Activated CD4-positive, alpha-beta T cell treated with anti-CD3 and anti-CD28 coated beads, Interleukin-2, amount 50 U/mL, for 24 hours (primary cell): ENCODE measurements at places on chromosomes 12 and 14.

DNA sequence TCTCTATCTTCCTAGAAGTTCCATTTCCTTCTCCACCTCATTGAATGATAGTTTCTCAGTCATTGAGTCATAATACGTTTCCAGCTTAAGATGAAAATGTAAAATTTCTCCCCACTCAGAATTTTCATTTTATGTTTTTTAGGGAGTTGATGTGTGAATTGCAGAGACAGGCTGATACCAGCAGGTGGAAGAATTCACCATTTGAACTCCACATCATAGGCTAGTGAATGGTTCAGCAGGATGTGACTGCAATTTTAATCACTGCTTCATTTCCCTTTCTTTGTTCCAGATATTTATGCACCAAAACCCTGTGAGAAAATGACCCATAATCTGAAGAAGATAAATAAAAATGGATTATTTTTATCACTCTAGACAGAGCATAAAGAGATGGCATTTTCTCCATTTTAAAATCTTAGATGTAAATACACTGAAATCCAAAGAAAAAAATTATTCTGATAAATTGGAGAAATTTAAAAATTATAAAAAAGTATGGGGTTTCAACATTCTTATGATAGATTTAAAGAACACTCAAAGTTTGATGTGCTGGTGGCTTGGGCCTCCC lies 10.6 kb upstream of the PYGL start:
- no peak for DNase-seq

GRCh38 chr14:91354979-91355685 lies 62.5 kb downstream of the CCDC88C start:
- DNase-seq: no peak

- DNase-seq: no peak
Measured at GRCh38 chr14:76826122-76826521, at the start of gene LRRC74A. LRRC74A (plus strand) TSS chr14:76826408; CDS start chr14:76826698, 290 bp downstream.

DNA sequence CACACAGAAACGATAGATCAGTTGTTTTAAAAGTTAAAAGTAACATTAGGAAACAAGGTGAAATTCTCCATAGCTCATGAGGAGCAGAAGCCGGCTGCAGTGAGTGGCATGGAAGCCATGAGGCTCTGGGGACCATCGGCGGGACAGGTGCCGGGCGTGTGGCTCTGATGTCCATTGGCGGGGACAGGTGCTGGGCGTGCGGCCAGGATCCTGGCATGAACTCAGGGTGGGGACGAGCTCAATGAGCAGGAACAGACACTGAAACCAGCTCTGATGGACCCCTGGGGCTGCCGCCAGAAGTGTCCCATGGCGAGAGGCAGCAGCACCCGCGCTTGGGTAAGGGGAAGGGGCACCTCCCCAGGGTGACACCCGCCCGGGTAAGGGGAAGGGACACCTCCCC lies 75.1 kb downstream of the NOC4L start:
- DNase-seq: no peak

DNA sequence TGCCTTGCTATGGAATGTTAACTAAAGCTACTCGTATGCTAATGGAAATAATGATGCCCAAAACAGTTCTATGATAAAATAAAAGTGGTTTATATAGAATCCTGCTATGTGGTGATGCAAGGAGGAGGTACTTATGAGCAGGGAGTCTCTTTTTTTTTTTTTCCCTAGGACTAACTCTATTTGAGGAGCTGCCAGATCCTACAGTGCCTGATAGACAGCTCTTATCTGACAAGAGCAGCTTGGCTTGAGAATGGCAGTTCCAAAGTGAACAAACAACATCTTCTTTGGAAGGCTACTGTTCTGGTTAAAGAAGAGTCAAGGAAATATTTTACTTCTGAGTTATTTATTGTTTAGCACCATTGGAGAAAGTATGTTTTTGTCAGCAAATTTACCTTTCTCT lies 10.2 kb upstream of the ACSM4 start:
- DNase-seq: no peak

- DNase-seq: no peak
Measured at GRCh38 chr14:50790589-50790988, 40.4 kb downstream of the NIN start.

DNA sequence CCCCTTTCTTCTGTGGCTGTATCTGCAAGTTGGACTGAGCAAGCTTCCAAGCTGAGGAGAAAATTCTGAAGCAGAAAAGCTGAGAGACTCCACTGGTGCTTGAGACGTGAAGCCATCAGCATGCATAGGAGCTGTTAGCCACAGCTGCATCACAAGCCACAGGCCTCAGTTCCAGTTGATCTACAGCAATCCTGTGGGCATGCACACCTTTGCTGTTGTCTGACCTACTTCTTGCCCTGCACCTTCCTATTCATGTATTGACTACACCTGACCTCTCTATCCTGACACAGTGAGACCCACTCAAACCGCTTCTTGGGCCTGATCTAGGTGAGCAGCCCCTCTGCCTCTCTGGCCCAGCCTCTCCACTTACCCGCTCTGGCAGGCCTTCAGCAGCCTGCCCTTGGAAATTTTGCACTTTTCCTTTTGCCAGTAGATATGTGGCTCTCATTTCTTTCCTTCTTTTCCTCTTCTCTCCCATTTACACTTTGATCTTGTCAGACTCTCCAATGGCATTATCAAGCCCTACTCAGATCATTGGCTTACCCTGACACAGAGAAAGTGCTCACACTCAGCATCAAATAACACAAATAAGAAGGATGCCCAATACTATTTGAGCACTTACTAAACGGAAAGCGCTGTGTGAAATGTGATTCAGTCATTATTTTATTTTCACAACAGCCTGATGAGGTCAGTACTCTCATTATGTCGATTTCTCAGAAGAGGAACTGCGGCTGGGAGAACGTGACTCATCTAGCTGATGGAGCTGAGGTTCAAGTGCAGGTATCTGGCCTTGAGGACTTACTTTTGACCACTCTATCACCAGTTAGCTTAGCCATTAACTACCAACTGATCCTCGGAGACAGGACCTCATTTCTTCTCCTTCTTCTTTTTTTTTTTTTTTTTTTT lies 21.9 kb upstream of the PTGR2 start:
- DNase-seq: peak; percentile 11

GRCh38 chr12:51389302-51389999 lies 1.8 kb downstream of the GALNT6 start:
- no peak for DNase-seq

- no peak for DNase-seq
Measured at GRCh38 chr12:32312049-32312670, 87.2 kb upstream of the FGD4 start.

DNA sequence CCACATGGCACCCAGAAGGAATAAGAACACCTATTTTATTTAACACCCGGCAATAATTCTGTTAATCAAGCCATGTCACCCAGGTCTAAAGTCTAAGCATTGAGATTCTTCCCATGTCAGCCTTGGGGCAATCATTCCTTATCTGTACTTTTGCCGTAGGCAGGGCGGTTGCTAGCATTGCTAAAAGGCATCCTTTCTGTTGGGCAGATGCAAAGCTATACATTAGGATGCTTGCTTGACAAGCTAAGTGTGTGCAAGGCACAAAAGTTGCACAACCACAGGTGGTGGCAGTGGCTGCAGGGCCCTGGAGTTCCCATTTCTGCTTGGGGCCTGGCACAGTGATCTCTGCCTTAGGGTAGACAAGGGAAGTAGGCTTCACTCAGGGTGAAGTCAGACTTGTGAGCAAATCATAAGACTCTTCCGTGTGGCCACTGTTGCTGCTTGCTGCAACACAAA lies 12.5 kb upstream of the GALNT6 start:
- DNase-seq: no peak

DNA sequence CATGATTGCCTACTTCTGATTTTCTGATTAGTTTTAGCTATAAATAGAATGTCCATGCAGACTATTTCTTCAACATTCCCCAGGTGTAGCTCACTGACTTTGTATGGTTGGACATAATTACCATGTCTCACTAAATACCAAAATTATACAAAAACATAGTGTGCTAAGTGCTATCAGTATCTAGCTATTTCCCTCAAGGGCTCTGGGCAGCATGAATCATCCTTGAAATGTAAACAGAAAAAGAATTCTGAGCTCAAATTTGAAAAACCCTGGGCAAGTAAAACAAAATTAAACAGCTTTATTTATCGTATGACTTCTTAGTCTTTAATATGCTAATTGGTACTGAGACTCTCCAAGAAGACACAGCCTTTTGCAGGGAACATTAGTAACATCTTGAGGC lies 82.9 kb downstream of the SPATA7 start:
- no peak for DNase-seq

GRCh38 chr14:103871596-103872480 lies 24.5 kb upstream of the PPP1R13B start:
- peak; percentile 32 for DNase-seq

DNA sequence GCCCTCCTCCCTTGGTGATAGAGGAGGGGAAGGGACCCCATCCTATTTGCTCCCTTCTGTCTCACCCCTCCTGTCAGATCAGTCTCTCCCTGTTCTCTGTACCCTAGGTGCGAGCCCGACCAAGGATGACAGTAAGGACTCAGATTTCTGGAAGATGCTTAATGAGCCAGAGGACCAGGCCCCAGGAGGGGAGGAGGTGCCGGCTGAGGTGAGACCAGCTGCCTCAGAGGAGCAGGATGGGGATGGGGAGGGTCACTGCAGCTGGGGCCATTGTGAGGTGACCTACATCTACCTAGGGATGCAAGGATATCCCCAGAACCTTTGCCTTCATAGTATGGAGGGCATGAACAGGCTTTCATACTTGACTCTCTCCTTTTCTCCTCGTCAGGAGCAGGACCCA lies 22.2 kb downstream of the AGAP2 start:
- no peak for DNase-seq

DNA sequence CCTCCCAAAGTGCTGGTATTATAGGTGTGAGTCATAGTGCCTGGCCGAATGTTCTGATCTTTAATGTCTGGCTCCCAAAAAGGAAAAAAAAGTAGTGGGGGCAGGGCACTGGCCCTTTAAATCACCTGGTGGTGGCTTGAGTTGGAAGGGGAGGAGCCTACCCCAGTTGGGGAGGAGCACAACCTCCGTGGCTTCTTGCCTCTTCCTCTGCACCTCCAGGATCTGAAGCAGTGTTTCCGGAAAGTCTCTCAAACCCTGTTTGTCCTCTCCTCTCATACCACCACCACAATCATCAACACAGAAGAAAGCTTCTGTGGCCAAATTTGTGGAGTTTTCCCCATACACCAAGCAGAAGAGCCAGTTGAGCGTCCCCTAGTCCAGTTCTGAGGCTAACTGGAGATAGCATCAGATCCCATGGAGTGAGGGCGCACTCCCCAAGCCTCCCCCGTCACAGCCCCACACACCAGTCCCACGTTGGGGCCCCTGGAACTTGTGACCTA lies 24.3 kb upstream of the RCOR1 start:
- peak; percentile 43 for DNase-seq

DNA sequence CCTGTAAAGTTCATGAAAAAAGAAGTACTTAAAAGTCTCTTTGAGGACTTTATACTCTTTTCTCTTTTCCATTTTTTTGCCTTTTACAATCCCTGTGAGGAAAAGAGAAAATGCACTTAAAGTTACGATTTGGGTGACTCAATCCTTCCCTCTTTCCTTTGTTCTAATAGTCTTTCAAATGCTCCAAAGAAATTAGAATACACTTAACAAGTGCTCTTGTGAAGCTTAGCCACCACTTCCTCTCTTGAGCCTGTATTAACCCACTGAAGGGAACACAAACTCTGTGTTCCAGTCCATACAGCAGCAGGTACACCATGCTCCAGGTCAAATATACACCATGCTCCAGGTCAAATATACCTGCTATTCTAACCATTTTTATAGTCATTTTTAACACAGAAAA lies 581.1 kb upstream of the MGAT4C start:
- no peak for DNase-seq

DNA sequence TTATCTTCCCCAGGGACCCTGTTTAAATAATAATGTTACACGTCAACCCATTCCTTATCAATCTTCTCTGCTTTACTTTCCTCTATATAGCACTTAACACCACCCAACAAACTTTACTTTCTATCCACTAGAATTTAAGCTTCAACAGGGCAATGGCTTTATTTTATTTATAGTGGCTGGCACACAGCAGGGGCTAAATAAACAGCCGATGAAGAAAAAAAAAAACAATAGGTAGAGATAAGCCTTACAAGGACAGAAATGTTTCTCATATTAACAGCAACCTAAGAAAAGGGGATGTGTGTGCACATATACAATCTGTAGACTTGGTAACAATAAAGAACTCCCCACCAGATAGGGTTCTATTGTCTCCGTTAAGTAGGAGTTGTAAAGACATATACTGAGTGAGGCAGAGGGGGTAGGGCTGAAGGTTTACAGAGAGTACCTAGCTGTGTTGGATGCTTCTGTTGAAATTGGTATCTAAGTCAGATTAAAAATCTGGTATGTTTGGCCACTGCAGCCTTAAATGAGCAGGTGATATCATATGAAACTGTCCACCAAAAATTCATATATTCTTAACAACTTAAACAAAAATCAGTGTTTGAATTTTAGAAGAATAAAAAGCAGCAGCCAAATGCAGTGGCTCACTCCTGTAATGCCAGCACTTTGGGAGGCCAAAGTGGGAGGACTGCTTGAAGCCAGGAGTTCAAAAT lies 24.7 kb upstream of the AP4S1 start:
- DNase-seq: no peak

DNA sequence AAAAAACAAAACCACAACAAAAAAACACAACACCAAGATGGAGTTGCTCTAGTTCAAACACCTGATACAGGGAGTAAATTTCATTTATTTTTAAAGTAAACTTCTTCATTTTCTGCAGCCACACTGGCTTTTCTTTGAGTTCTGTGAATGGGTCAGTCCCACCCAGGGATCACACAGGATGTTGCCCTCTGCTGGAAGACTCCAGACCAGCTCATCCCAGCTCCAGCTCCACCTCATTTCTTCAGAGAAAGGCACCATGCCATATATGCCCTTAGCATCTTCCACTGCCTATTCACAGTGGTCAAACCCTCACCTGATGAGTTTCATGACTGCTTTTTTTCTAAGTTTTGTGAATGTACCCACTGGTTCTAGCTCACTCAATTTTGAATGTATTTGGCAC lies 8.0 kb downstream of the GLIPR1 start:
- no peak for DNase-seq

GRCh38 chr12:21647179-21647578 lies 10.5 kb downstream of the LDHB start:
- DNase-seq: no peak

- peak; percentile 4 for DNase-seq
Measured at GRCh38 chr14:74459289-74459946, 33.4 kb upstream of the SYNDIG1L start.

DNA sequence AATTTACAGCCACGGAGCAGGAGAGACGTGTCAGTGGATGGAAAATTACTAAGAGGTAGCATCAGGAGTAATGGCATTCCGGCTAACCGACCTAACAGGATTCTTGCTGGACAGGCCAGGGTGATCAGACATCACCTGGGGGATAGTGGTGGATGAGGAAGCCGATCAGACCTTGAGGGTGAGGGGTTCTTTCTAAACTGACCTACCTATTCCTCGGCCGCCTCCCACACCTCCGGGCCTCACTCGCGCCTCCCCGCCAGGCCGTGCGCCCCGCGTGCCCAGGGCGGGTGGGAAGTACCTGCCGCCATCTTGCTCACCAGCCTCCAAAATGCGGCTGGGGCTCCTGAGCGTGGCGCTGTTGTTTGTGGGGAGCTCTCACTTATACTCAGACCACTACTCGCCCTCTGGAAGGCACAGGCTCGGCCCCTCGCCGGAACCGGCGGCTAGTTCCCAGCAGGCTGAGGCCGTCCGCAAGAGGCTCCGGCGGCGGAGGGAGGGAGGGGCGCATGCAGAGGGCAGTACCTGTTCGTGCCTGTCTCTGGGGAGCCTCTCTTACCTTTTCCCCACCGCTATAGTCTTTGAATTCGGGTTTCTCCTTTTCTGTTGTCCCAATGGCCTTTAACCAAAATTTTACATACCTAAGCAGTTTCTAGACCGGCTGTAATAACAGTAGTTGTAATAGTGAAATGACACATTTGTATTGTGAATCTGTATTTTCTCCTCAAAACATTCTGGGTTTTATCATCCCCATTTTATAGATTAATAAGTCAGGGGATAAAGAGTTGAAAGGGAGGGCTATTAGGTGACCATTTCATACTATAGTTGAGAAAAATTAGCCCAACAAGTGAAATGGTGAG lies at the start of gene TMPRSS12:
TMPRSS12 (plus strand) TSS at position 290 of the 857 bp plus-strand sequence; CDS start at position 329, 39 bp downstream.
- no peak for DNase-seq
